ENCODE measurements at places on chromosomes 5 and 9.

GRCh38 chr5:165360366-165360765 lies 1854.9 kb downstream of the MAT2B start:
- no peak for DNase-seq

DNA sequence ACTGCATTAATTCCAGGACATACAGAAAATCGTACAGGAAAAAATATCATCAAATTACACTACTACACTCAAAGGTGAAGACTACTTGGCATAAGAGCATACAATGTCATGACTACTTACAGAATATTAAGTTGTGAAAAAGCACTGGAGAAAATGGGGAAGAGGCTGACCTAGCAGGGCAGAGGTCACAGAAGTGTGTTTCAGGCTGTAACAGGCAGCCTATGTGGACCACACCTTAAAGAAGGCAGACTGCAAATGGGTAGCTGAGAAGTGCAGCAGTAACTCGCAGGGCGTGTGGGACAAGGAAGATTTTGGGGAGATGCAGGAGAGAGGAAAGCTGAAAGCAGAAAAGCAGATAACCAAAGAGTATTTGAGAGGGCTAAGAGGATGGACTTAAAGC lies 167.0 kb upstream of the PIK3R1 start:
- no peak for DNase-seq

DNA sequence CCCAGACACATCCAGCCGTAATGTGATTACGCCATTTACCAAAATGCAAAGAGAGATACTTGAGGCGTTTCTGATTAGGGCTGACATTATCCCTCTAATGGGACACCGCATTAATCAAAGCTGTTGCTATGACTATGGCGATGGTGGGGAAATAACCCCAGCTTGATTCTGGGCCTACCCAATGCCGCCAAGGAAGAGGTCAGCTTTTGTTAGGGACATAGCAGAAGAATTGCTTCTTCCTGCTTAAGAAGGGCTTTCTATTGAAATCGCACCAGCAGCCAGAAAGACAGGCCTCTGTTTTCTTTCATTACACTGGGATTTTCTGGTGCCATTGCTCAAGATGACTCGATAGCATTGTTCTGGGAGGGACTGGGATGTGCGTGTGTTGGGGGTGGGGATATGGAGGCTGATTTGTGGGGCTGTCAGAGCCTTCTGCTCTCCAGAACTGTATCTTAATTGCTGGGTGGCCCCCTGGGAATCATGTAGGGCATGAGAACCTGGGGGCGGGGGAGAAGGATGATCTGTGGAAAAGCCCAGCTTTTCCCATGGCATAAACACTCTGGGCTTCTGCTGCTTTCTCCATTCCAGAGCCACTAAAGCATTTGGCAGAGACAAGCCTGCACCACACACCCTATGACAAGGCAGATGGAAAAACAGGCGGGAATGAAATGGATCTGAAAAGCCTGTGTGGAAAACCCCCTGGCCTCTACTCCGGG lies 106.5 kb upstream of the RAD23B start:
- no peak for DNase-seq

DNA sequence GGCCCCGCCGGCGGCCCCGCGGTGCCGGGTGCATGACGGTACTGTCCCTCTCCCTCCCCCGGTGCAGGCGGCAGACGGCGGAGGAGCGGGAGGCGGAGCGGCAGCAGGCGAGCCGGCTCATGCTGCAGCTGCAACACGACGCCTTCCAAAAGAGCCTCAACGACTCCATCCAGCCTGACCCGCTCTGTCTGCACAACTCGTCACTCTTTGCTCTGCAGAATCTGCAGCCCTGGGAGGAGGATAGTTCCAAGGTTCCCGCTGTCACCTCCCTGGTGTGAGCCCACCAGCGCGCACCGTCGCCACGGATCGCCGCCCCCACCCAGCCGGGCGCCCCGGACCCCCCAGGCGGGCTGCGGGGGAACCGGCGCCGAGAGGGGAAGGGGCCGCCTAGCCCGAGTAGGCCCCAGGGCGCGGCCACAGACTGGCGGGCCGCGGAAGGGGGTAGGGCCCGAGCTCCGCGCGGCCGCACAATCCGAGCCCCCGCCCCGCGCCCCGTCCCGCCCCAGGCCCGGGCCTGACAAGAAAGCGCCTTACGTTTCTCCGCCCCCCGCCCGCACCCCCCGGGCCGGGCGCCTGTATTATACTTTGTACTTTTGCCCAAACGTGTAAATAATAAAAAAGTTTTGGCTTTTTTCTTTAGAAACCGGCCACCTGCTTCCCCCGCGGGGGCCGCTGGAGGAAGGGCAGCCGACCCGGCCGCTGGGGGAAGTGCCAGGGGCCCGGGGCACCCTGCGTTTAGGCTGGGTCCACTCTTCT lies 2.5 kb downstream of the TLX3 start:
- peak; percentile 51 for DNase-seq

- peak; percentile 50 for DNase-seq
Observed at GRCh38 chr9:122827761-122828093, 661 bp downstream of the PDCL start.

GRCh38 chr5:67770431-67771025 lies 445.0 kb upstream of the PIK3R1 start:
- no peak for DNase-seq

DNA sequence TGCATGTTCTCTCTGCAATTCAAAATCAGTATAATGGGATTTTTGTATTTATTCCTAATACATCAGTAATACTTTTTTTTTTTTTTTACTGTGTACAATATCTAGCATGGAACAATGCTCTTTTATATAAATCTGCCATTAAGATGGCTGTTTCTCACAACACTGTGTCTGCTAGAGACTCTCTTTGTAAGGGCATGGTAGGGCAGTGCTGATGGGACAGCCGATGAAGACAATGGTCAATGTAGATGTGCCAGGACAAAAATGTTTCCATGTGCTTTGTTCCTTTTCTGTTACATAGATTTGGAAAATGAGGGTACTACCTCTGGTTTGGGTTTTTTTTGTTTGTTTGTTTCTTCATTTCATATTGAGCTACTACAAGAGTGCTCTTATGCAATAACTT lies 95.3 kb upstream of the ITGA2 start:
- no peak for DNase-seq

GRCh38 chr5:172441262-172441751 lies 13.0 kb downstream of the SH3PXD2B start:
- no peak for DNase-seq

Data from ELR (cell line).